Hematopoietic multipotent progenitor cell treated with erythropoietin and hydrocortisone succinate and interleukin-3 and kit ligand, for 15 days (in vitro differentiated cells): ENCODE measurements at places on chromosomes 12 and 14.
A peak's percentile ranks its signal among the peaks of the same experiment; 100 is the strongest.

DNA sequence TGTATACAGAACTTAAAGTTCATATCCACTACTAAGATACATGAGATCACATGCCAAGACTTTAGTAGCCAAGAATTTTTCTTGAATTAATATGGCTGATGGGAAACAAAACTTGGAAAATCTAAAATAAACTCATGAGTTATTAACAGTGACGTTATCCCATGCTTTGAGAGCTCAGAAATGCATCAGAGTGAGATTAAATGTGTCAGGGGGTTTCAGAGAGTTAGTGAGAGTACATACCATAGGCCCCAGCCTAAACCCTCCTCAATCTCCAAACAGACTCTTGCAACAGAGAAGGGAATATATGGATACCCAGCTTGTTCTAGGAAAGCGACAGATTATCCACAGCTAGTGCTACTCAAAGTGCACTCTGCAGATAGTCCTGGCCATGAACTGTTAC is 19.3 kb downstream of the SLC35F4 start:
- DNase-seq = no peak

DNA sequence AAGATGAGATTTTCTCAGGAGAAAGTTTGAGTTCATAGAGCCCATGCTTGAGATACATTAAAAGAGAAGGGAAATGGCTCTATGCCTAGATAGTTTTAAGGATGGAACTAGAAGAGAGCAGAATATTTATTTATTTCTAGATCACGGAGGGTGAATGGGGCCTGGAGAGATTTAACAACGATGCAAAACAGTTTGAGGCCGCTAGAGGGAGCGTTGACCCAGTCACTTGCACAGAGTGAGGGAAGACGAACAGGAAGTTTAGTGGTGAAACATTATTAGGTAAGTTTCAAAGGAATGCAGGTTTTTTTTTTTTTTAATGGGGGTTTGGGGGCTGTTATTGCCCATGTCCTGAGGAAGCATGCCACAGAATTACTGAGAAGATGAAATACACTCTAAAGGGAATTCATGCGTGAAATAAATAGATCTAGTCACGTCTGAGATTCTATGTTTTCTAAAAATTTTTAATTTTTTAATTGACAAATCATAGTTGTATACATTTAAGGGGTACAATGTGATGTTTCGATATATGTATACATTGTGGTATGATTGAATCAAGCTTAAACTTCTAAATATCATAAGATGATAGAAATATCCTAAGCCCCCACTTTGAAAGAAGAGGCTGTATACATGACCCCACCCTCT is 14.8 kb upstream of the PPP1R1A start:
- DNase-seq = peak; percentile 40

- DNase-seq = no peak
Observed at GRCh38 chr12:125340791-125341190, 275.6 kb downstream of the AACS start.

- no peak for DNase-seq
Observed at GRCh38 chr12:121711361-121712189, 977 bp upstream of the TMEM120B start.

DNA sequence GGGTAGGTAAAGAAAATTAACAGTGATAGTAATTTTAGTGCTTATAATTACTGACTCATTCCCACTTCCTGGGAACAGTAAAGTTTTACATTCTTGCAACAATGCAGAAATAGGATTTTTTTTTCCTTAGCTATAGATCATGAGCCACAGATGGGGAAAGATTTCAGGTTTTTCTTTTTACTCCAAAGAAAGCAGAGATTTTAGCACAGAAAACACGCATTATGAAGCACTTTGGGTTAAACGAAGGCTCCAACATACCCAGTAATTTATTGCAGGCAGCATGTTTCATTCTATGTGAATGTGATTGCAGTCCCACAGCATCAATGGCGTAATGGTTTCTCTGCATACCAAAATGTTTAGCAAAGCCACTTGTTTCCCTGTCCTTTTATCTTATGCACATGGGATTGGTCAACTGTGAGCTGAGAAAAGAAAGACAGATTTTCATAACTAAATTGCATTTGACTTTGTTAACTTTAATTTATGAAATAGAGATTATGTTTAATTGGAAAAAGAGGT is 124.6 kb upstream of the E2F7 start:
- DNase-seq = no peak

DNA sequence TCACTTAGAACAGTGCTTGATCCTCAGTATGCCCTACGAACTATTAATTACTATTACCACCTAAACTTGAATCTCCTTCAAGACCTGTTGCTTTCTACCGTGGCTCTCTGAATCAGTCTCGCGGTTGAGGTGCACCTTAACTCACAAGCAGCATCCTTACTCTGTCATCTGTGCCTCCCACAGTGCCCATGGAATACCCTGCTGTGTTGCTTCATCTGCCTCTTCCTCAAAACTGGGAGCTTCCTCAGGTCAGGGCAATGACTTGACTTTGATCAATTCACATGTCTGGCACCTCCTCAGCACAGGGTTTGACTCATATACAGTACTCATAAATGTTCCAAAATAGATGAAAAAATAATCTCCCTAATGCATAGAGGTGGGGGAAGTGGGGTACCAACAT is 305.9 kb downstream of the NUAK1 start:
- no peak for DNase-seq

GRCh38 chr14:76767681-76768656 is 6.7 kb downstream of the VASH1 start:
- peak; percentile 64 for DNase-seq

DNA sequence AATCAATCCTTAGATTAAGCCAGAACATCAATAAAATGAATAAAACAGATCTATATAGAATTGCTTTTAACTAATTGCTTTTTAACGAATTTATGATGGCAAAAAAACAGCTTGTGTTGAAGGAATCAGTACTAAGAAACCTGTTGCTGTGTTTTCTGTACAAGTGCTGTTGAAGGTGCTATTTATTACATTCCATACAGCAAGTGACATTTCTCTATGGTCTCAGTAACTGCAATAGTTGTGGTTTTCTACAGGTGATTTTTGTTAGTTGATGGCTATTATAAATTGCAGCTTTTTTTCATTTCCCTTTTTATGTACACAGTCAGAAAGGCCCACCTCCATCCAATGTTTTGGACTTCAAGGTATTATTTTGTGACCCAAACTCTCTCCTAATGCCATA is 56.6 kb downstream of the SLC2A13 start:
- DNase-seq = no peak

GRCh38 chr14:88746052-88746451 is 46.7 kb downstream of the EML5 start:
- no peak for DNase-seq

DNA sequence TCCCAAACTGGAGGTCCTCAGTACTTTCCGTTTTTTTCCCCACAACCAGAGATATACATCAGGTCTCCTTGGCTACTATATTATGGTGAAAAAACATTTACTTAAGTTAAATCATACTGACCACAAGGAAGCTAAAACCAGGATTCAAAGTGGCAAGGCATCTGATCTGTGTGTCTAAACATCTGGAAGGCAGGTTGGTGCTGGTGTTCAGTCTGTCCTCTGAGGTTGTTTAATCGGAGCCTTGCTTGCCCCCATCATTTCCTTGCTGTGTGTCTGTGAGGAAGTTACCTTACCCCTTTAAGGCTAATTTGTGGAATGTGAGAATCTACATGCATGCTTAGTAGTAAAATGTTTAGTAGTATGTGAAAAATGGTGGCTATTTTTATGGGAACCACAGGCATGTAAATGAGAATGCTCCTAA is 75.6 kb downstream of the GALNT4 start:
- no peak for DNase-seq

DNA sequence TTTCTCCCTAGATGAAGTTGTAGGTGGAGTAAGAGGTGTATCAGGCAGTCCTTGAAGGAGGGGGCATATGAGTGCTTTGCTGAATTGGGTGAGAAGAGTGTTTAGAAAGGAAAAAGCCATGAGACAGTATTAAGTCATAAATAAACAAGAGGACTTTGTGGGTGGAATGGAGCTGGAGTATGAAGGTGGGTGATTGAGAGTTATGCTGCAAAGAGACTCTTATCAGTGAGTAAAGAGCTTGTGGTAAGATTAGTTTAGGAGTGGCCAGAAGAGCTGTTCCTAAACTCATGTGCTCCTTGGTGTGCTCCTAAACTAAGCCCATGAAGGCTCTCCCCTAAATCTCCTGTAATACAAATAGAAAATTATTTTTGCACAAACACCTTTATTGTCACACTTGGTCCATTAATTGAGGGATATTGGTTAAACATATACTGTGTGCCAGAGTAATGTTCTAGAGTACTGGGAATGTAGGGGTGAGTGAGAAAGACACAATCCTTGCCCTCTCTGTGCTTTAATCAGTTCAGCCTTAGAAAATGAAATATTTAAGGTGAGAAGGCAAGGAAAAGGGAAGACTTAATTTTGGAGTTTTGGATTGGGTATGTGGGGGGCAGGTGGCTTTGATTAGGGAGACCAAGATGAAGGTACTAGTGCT is 9.8 kb downstream of the CHPT1 start:
- no peak for DNase-seq

- no peak for DNase-seq
Observed at GRCh38 chr12:131353826-131354225, 357.1 kb upstream of the SFSWAP start.

DNA sequence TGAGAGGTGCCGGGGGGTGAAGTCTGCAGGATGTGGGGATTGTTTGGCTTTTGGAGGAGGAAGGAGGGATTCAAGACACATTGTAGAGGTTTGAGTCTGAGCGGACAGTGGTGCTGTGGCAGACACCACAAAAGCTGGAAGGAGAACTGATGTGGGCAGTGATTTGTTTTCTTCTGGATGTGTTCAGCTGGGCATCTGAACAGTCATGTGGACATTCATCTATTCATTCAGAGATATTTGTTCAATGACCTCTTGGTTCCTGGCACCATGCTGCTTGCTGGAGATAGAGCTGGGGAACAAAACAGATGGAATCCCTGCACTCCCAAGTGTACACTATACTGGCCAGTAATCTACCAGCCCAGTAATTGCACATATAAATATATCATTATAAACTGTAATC is 64.0 kb downstream of the PTPN11 start:
- no peak for DNase-seq

GRCh38 chr14:68628605-68629310 is 164.1 kb downstream of the ZFP36L1 start:
- DNase-seq = no peak

DNA sequence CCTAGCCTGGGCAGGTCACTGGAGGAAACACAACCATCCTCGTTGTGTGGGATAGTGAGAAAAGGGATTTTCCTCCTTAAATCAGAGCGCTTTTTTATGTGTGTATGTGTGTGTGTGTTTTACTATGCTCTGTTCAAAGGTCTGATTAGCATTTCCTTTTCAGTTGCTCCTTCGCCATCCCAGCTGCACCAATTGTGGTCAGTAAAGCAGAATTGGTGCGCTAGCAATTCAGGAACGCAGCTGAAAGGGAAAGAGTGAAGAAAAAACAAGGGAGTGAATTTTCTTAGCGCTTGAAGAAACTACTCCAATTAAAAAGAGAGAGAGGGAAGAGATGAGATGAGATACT is 173.3 kb upstream of the PARP11 start:
- no peak for DNase-seq

GRCh38 chr12:86683568-86684304 is 427.5 kb upstream of the MGAT4C start:
- no peak for DNase-seq

DNA sequence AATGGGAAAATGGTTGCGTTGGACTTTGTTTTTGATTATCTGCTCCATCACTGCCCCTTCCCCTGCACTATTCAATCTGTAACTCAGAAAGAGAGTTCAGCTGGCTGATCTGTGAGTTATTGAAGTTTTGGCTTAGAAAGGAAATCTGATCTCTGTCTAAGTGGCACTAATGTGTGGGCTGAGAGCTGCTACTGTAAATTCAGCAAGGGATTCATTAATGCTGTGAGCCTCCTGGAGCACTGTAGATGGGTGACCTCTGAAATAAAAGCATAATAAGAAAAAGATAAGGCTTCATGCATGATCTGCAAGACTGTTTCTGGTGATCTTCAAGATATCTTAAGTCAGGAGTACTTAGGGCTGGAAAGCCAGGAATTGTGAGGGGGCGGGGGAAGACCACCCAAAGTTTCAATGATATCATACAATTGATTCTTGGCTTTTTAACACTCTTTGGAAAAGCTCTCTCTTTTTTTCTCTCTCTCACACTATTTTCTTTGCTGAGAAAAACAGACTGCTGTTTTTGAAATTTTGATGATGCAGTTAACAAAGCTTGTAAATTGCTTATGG is 101.1 kb downstream of the C12orf75 start:
- no peak for DNase-seq

GRCh38 chr14:39491134-39491571 is 58.9 kb upstream of the FBXO33 start:
- DNase-seq = peak; percentile 36

DNA sequence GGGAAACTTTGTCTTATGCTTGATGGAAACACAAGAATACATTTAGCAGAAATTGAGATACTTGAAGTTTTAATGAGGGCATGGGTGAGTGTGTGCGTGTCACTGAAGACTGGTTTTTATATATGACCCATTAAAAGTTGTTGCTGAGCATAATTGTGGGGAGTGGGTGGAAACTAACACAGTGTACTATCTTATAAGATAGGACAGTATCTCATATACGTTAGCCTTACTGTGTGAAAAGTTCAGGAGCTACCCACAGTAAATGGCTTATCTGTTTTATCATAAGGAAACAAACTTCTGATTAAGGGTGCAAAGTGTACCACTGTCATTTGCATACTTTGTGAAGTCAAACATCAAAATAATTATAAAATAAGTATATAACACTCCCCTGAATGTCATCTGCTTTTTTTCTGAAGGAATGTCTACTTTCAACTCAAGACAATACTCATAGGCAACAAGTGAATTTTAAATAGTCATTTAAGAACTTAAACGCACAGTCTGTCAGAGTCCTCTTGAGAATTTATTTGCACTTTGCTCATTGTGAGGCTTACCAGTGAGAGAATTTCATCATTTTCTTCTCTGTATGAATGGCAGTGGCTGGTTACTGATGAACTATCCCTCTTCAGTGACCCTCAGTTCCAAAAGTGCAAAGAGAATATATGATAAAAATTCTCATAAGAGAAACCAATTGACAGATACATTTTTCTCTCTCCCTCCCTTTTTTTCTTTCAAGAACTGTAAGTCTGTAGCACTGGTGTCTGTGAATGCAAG is 4.2 kb downstream of the PDE3A start:
- DNase-seq = no peak
